ENCODE measurements at places on chromosomes 4 and X.

- DNase-seq: peak; percentile 78
These were observed 15.1 kb downstream of the NOCT start for GRCh38 chr4:139030614-139031235.

- no peak for DNase-seq
These were observed 29.0 kb downstream of the UTP14A start for GRCh38 chrX:129934952-129935351.

DNA sequence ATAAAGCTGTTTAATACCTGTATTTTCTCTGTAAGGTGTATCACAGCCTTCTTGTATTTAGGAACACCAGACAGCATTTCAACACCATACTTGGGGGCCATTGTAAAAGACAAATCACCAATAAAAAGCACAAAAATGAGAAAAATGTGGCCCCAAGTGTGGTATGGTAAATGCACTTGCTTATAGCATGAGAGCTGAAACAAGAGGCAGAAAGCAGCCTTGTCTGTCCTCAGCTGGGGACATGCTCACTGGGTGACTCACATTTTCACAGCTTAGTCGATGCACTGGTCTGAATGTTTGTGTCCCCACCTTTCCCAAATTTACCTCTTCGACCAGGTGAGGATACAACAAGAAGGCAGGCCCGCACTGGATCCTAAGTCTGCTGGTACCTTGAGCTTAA is 639.7 kb upstream of the AGA start:
- no peak for DNase-seq

DNA sequence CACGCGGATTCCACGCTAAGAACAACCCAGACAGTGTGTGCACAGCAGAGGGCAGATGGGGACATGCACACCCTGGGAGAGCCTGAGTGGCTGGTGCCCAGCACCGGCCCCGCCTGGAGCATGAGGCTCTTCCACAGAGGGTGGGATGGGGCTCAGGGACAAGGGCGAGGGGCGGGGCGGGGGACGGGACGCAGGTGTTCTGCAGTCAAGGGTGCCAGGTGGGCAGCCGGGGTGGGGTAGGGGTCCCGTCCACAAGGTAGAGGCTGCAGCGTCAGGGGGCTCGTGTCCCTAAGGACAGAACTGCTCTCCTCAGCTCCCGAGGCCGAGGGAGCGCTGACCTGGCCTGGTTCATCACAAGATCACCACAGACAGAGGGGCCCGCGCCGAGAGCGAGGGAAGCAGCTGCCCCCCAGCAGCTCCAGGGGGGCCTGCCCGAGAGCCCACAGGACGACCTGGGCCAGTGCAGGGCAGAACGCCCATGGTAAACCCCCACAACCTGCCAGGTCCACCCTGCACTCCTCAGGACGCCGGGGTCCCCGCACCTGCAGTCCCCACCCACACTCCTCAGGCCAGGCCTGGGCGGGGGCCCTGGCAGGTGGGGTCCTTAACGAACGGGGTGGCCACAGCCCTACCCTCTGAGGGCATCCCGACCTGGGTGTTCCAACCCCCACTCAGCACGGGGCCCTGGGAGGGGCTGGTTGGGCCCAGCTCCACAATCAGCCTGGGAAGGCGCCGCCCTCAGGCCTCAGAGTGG is 26.7 kb downstream of the CTBP1 start:
- DNase-seq: no peak

GRCh38 chr4:127469959-127470809 is 162.6 kb upstream of the INTU start:
- no peak for DNase-seq

DNA sequence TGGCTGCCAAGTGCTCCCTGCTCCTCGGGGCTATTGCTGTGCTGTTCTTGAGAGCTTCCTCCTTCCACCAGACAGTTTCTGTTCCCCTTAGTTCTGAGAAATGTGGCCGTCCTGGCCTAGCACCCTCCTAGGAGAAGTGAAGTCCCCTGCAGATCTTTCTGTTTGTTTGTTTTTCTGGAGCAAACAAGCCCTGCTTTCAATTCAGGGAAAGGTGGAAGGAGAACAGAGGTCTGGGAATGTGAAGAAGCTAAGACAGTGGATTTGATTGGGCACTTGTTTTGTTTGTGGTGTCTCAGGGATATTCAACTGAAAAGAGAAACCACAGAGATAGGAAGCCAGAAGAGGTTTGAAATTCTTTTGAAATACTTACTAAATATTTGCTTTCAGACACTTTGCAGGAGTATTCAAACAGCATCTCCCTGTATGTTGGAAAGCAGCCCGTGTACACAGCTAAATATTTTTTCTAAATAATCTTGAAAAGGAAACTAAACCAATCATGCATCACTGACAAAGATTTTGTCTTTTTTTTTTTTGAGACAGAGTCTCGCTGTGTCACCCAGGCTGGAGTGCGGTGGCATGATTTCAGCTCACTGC is 36.5 kb upstream of the PPM1K start:
- DNase-seq: peak; percentile 31

DNA sequence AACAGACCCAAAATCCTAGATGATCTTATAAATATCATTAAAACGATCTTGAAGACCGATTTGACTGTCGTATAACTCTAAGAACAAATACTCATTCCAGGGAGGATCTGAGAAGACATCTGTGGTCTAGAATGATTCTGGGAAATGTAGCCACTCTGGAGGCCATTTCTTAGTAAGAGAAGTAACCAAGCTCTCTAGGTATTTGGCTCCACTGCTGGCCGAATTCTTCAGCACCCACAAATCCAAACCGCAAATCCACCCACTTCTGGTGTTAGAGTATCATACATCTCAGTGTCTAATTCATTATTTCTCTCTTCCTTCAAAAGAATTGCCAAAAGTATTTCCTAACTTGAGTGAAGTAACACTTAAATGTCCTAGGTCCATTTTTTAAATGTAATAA is 23.9 kb downstream of the KLHL5 start:
- peak; percentile 23 for DNase-seq

GRCh38 chrX:149284616-149285015 is 220.5 kb downstream of the IDS start:
- DNase-seq: no peak

DNA sequence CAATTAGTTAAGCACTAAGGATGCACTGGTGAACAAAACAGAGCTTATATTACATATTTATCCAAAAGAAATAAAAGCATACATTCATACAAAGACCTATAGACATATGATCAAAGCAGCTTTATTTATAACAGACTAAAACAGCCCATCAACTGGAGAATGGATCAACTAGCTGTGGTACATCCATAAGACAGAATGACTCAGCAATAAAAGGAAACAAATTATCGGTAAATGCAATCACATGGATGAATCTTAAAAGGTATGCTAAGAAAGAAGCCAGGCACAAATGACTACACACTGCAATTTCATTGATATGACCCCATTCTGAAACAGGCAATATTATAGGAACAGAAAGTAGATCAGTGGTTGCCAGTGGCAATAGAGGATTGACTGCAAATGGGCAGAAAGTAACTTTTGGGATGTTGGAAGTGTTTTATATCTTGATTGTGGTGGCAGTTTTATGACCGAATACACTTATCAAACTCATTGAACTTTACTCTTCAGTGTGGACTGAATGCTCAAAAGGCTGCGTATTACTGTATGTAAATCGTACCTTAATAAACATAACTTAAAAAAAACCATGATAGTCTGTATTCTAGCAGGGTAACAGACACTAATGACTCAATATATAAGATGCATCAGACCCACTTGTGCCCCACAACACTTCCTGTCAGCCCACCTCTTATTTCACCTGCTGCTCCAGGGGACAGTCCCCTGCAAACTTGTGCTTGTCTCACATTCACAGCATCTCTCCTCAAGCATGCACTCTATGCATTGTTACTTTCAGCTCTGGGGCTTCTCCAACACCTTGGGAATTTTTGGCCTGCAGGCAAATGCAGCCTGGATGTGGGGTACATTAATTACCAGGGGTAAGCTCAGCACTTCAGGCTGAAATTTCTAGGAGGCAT is 59.1 kb downstream of the MID1IP1 start:
- DNase-seq: no peak

DNA sequence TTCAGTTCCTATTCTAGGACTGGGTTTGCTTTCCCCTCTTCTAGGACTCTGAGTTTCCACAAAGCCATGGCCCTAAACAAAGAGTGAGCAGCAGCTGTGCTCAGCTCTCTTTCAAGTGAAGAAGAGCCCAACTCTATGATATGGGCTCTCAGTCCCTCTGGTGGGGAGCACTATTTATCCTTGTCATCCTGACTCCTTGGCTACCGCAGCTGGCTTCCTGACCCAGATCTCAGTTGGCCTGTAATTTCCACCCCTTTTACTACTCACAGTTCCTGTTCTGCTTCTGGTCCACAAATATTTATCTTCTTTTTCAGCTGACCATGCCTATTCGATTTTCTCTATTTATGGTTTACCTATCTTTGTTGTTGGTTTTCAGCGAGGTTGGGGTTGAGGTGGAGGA is 33.8 kb downstream of the F8 start:
- DNase-seq: no peak

DNA sequence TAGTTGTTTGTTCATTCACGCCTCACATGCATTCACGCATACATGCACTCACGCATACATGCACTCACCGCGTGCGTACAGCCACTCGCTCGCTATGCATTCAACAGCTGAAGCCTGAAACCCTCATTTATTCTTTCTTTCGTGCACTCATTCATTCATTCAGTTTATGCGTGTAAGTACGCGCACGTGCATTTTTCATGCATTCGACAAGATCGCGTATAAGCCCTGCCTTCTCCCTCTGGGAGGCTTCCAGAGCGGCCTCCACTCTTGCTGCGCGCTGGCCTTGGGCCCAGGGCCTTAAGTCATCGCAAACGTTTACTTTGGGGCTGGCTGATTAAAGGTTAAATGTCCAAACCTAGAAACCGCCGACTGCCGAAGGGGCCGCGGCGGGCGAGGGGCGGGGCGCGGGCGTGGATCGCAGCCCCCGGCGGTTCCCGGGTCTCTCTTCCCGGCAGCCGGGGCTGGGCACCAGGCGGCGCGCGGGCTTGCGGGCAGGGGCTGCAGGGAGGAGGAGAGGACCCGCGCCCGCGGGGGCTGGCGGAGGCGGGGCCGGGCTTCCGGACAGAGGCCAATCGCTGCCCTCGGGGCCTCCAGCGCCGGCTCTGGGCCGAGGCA is at the start of gene GYG2:
GYG2 (plus strand) TSS at position 587 of the 615 bp plus-strand sequence. CDS start 1,259 bp downstream, outside the sequence.
- DNase-seq: peak; percentile 44

DNA sequence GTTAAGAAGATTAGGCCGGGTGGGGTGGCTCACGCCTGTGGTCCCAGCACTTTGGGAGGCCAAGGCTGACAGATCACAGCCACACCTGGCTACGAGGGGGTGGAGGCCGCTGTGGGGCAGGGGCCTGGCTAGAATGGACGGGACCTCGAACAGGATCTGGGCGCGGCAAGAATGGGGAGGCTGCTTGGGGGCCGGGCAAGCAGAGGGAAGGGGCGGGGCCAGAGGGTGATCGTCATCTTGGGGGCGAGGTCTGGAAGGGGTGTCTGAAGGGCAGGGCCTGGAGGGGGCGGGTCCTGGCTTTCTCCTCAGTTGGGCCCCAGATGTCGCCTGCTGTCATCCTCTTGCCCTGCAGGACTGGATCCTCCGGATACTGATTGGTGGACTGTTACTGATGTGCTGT is 57.3 kb upstream of the ENPEP start:
- no peak for DNase-seq

DNA sequence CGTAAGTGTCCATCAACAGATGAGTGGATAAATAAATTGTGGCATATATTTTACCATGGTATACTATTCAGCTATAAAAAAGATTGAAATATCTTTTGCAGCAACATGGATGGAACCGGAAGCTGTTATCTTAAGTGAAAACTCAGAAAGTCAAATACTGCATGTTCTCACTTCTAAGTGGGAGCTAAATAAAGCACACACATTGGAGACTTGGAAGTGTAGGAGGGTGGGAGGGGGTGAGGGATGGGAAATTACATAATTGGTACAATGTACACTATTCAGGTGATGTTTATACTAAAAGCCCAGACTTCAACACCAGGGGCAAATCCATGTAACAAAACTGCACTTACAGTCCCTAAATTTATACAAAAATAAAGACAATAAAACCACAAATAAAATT is 72.6 kb upstream of the SPRY1 start:
- DNase-seq: no peak

DNA sequence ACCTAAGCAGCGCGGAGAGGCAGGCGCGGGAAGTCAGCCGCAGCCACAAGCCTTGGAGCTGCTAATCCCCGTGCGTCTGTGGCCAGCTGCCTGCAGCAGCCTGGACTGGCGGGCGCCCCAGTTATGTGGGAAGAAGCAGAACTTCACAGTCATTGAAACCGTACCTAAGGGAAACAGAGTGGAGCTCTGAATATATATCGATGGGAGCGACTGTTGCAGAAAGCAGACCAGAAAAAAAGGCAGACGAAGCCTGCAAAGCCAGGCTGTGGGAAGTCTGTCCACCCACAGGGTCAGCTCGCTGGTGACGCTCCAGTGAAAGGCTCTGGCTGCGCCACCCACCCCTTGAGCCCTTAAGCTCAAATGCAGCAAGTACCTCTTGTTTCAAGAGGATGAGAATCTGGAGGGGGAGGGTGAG is 24.7 kb downstream of the KCNE5 start:
- DNase-seq: peak; percentile 20

GRCh38 chrX:47446431-47446830 is 36.6 kb downstream of the ZNF41 start:
- DNase-seq: no peak

DNA sequence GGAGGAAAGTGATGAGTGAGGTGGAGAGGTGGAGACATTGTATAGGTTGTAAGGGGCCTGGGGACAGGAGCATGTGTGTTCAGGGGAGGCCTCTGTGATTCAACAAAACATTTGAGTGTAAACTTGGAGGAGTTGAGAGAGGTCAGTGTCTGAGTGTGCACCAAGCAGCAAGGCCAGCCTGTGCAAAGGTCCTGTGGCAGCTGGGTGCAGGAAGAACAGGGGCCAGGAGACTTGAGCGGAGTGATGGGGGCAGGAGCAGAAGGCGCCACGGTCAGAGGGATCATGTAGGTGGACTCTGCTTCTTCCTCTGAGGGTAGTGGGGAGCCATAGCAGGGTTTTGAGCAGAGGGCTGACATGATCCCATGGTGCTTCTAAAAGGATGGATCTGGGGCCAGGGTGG is 9.6 kb upstream of the PSAPL1 start:
- DNase-seq: no peak

GRCh38 chrX:114071412-114071811 is 512.5 kb upstream of the HTR2C start:
- no peak for DNase-seq

DNA sequence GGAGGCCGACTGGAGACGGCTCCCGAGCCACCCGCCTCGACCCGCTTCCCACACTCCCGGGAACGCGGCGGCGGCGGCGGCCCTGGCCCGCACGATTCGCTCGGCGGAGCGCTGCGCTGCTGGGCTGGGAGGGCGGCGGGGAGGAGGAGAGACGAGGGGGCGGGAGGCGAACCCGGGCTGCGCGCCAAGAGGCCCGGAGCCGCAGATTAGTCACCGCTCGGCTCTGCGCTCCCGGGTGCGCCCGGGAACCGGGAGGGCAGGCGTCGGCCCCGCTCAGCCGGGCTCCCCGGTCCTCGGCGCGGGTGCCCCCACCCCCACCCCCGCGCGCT is 11.2 kb upstream of the BCOR start:
- no peak for DNase-seq

Data from astrocyte of the cerebellum (primary cell).